Glutamatergic neuron (in vitro differentiated cells): ENCODE measurements at places on chromosomes 2 and 18. TPM values are rescaled to one million over a fixed set of nuclear protein-coding genes. Genes with fewer than 3 reads are reported as not detected.

Gene PTPN2
- 33.3 TPM for total RNA-seq

Gene REL
- 2.1 TPM for total RNA-seq

Gene BOLL
- total RNA-seq: not detected

DNA sequence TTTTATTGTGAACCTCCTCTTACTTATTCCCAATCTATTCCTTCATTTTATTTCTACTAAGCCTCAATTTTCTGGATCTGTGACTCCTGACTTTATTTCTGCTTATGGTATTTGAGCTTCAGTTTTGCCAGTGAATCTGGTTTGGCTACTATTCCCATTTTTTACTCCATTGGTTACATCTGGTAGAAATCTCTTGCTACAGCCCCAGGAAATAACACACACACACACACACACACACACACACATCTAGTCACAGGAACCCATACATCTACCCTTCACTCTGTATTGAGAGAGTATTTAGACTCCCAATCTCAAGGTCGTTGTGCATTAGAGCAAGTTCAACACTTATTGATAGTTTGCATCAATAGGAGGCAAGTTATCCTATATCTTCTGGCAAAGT lies 37.0 kb upstream of the GALNT5 start:
- no peak for DNase-seq

Gene MLPH
- 4.3 TPM for total RNA-seq

- DNase-seq: no peak
Observed at GRCh38 chr2:105141099-105141614, 100.4 kb upstream of the GPR45 start.

Gene FBLN7
- 0.20 TPM for total RNA-seq

- DNase-seq: no peak
Observed at GRCh38 chr2:157932480-157933159, 56.5 kb upstream of the ACVR1 start.

Gene KANSL3
- 32.5 TPM for total RNA-seq

Gene ANKRD30BL
- 0.29 TPM for total RNA-seq

GRCh38 chr2:102101849-102102635 lies 40.5 kb upstream of the IL1R1 start:
- no peak for DNase-seq

DNA sequence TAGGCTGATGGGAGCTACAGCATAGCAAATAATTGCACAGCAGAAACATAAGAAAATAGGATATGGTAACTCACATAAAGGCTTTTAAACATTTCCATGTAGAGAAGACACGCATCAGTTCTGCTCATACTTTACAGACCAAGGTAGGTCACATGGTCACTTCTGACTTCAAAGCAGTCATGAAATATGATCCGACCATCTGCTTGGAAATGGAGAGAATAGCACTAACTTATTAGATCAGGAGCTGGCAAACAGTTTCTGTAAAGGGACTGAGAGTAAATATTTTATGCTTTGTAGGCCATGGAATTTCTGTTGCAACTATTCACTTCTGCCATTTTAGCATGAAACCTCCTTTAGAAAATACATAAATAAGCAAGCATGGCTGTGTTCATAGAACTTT lies 936.6 kb upstream of the FANCL start:
- DNase-seq: no peak
